ENCODE measurements at places on chromosomes 5 and 9.

DNA sequence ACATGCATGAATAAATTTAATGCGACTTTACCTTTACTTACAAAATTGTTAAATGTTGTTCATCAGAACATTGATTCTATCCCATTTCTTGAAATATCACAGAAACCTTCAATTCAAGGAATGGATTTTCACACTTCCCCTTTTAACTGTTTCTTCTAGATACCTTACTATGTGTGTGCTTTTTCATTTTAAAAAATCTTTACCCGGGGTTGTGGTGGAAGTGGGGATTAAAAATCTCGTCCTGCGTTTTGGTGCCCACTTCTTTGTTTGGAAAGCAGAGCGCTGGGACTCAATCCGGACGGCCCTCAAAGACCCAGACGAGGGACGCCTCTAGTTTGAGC, 5.8 kb upstream of the MEF2C start:
- no peak for DNase-seq

DNA sequence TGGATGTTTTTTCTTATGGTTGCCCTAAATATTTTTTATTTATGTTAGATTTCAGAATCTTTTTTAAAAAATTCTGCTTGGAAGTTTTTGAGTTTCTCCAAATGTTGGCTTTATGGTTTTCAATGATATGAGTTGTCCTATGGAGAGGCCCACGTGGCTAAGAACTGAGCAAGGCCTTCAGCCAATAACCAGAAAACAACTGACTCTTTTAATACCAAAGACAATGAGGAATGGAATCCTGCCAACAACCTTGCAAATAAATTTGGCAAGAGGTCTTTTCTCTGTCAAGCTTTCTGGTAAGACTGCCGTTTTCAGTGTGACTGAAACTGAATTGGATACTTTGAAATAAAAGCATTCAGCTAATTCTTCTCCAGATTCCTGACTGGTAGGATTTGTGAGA, 1740.1 kb upstream of the WWC1 start:
- no peak for DNase-seq

- DNase-seq: peak; percentile 27
These were observed 24.6 kb downstream of the BICD2 start for GRCh38 chr9:92740009-92740408.

- peak; percentile 49 for DNase-seq
These were observed 131.8 kb upstream of the FBN2 start for GRCh38 chr5:128669803-128670202.

DNA sequence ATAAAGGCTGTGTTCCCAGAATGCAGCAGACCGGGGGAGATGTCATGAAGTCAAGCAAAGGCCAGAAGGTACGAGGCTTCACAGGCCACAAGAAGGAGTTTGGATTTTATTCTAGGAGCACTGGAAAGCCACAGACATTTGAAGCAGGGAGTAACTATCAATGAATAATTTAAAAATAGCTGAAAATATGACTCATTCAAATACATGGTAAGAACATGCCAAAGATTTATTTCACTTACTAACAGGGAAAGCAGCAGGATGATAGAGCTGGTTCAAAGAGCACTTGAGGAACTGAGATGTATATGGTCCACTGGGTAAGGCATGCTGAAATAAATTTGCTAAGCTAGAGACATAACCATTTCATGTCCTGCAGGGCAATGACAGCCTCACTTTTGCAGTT, 53.2 kb downstream of the MSX2 start:
- DNase-seq: no peak

- no peak for DNase-seq
These were observed 169.4 kb upstream of the EFNA5 start for GRCh38 chr5:107840161-107840560.

- no peak for DNase-seq
These were observed 174.0 kb downstream of the NR2F1-AS1 start for GRCh38 chr5:93406971-93407401.

GRCh38 chr9:129327552-129328328, 149.7 kb upstream of the IER5L start:
- no peak for DNase-seq

DNA sequence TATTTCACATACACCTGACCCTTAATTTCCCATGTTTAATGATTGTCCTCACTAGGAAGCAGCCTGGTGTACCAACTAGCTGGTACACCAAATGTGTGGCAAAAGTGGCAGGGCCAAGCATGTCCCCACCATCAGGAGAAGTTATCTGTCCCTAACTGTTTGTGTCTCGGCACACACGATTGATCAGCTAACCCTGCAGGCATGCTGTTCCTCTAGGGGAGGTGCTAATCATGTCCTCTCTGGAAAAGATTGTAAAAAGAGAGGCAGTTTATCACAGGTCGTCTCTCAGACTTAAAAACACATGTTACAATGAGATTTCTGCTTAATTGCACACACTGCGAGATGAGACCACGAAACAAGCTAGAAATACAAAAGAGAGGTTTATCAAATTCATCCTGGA, 342.7 kb downstream of the DIRAS2 start:
- no peak for DNase-seq

- no peak for DNase-seq
These were observed 19.3 kb upstream of the HSPA9 start for GRCh38 chr5:138594305-138595058.

DNA sequence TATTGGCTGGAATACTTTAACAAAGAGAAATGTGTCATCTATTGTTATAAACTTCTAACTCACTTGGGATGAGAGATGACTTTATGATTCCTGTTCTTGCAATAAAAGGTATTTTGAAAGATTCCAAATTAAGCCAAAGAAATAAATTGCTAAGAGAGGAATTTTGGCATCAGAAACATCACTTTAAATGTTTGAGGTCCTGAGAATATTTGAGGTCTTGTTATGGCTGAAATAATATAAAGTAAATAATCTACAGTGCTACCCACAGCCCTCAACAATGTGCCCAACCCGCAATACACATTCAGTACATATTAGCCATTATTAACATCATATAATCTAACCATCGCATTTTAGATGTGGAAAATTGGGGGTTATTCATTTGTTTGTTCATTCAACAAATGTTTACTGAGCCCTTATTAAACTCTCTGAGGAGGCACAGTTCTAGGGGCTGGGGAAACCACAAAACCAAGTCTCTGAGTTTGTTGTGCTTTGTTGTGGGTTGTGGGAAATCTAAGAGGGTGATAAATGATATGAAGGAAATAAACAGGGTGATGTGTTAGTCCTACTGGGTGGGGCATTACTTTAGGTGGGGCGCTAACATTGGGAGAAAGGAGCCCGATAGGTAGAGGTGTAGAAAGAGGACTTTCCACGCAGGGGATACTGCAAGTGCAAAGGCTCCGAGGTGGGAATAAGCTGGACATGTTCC, 135.2 kb upstream of the CLINT1 start:
- peak; percentile 35 for DNase-seq

GRCh38 chr5:74762599-74762998, 4.3 kb downstream of the GFM2 start:
- DNase-seq: peak; percentile 96

All from amniotic epithelial cell (primary cell).